HL-60 (cell line): ENCODE measurements at places on chromosomes 12 and 14.
A peak's percentile ranks its signal among the peaks of the same experiment; 100 is the strongest.

DNA sequence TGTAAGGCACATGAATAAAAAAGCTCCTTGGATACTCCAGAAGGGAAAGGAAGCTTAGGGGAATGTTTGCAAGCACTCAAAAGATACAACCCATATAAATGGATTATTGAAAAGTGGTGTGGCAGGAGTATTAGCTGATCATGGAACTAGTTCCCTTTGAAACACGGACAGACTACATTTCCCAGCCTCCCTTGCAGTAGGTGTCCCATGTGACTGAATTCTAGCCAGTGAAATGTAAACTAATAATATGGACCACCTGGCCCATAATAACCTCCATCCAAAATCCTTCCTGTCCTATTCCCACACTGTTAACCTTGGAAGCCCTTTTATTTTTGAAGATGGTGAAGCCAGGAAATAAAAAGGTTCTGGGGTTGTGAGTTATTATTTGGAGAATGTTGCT is 242.3 kb downstream of the SUDS3 start:
- no peak for DNase-seq

GRCh38 chr14:72815430-72815829 is 78.5 kb downstream of the DPF3 start:
- no peak for DNase-seq

GRCh38 chr12:64387197-64387816 is 3.3 kb downstream of the C12orf56 start:
- DNase-seq: no peak

DNA sequence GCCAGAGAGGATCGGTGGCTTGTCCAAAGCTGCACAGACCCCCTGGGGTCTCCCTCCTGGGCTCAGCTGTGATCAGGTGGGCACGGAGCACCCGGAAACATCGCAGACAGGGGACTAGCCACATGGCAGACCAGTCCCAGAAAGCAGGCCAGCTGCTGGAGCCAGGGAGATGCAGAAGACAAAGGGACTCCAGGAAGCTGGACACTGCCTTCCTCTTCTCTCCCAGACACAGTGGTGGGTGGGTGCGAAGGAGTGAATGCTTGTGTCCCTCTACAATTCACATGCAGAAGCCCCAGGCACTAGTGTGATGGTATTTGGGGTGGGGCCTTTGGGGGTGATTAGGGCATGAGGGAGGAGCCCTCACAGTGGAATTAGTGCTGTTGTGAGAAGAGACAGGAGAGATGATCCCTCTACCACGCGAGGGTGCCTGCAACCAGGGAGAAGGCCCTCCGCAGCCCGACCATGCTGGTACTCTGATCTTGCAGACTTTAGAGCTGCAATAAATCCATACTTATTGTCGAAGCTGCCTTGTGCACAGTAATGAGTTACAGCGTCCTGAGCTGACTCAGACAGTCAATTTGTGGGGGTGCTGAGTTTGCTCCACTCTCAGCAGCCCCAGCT is 95.2 kb downstream of the CALM1 start:
- no peak for DNase-seq

- no peak for DNase-seq
Measured at GRCh38 chr12:47773062-47773857, at the start of gene SLC48A1. TSS of gene SLC48A1 (plus strand) at chr12:47773238. CDS start at chr12:47773305, 67 bp downstream.

DNA sequence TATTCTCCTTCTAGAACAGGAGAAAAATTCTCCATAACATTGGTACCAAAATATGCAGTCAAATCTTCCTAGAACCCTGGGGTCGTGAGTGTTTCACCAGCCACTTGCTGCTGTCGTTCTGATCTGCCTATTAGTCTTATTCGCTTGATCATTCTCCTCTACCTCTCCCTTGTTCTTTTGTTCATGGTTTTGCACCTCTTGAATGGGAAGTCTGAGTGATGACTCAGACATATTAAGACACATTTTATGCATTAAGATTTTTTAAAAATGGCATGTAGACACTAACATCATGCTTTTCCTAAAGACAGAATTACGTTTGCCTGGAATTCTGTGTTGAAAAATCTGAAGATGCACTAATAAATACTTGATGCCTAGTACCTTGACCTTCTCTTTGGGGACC is 159.2 kb upstream of the LRIG3 start:
- no peak for DNase-seq

DNA sequence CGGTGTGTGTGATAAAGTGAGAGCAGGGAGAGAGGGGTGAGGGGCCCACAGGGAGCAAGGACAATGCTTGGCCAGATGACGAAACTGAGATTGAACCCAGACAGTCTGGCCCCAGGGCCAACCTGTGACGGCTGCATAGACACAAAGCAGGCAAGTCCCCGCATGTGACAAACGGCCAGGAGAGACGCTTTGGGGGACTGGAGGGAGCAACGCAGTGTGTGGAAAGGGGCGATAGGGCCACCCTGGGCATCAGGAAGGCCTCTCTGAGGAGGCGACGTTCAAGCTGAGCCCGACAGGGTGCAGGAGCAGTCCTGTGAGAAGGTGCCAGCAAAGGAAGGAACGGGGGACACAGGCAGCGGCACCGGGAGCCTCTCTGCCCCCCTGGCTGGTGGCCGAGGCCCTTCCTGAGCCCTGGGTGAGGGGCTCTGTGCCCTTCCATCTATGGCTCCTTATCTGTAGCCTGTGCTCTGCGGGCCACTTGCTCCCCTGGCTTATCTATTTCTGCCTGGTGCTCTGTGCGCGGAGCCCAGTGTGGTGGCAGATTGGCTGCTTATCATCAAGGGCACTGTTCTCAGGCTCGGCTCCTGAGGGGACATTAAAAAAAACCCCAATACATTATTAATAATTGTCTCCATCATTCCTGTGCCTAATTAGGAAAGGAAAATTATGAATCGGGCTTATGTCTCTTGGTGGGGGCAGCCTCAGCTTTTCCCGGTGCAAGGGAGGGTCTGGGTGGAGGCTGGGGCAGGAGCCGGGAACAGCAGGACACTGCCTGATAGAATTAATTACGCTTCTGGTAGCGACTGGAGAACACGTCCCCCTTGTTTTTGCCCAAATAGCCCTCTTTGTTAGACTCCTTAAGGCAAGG is 39.8 kb downstream of the PRIMA1 start:
- DNase-seq: no peak

GRCh38 chr12:127205781-127206555 is 1061.0 kb upstream of the TMEM132C start:
- DNase-seq: no peak

- DNase-seq: no peak
Measured at GRCh38 chr12:92802906-92803305, 100.1 kb downstream of the PLEKHG7 start.

DNA sequence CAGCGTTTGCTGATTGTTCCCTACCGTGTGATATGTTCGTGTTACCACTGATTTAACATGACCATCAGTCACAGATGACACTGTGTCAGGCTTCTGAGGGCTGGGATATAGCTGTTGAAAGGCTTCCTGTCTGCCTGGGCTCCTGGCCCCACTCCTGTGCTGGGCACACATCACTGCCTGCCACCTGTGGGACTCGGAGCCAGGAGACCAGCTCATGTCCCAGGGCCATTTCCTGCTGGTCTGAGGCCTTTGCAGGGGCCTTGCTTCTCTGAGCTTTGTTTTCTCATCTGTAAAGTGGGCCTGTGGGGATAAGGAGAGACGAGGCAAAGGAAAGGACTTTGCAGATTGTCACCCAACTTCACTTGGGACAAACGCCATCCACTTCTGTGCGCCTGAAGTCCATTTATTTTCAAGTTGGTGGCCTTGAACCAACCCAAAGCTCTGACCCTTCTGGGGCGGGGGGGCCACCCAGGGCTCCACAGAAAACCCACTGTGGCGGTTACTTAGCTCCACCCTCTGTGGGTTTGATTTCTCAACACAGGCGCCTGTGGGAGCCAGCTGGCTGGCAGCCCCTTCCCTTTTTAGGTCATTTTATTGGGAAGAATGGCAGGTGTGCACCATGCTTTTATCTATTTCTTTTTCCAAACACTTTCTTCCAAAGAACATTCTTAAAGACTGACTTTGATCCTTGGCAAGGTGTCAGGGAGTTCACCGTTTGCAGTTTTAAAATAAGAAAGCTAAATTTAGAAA is 54.1 kb downstream of the BEGAIN start:
- DNase-seq: no peak

DNA sequence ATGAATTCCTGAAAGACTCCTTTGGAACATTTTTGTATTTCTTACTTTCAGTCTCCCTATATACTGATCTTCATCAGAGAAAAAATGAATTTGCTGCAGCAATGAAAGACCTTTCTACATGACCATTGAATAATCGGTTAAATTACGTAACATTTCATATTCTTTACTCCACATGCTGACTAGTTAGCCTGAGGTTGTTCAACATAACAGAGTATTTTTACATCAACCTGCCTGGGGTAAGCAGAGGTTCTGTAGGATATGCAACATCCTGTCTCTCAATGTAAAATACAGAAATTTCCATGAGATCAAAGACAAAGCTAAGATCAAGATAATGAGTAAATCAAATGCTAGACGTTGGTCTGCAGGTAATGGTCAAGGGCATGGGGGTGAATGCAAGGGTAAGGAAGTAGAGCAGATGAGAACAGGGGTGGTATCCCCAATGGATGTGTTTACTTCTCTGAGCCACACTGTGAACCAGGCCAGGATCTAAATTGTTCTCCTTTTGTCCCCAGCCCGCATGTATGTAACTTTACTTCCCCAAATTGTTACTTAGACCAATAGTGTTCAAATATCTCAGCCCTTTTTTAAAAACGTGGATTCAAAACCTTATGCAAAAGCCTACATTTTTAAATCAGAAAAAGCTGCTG is 45.4 kb downstream of the DUSP6 start:
- DNase-seq: peak; percentile 80

DNA sequence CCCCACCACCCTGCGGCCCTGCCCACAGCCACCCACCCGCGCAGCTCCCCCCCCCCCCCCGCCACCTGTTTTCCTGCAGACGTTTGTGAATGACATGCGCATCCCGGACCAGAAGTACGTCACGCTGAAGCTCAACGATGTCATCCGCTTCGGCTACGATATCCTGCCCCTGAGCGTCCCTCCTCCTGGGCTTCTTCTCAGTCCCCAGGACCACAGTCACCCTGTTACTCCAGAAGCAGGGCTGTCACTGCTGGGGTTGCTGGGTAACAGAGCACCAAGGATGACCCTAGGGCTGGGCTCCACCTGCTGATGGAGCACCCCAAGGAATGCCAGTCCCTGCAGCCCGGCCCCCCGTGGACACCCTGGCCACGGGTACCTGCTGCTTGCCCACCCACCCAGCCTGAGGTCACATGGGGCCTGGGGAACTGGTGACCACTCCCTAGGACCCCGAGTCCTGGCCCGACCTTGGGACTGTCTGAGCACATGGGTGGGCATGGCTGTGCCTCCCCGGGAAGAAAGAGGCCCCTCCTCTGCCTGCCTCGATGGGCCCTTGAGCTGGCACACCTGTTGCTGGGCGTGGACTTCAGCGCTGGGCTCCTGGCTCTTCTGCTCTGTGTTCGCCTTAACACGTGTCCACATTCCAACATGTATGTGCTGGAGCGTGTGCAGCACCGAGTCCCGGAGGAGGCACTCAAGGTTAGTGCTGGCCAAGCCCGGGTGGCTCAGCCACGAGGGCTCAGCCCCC is 12.9 kb downstream of the CEP170B start:
- no peak for DNase-seq

DNA sequence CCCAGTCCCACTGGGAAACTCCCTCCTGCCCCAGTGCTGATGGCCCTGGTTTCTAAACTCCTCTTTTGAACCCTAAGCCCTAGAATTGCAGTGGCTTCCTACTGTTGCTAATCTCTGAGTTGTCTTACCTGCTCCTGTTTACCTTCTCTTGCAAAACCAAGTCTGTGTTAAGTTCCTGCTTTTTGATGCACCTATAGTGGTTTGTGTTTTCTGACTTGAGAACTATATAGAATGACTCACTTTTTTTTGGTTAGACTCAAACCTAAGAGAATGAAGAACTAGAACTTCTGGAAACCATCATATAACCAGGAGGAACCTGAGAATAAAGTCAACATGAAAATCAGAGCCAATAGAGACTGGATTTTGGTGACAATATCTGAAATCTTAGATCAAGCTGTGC is 5.5 kb upstream of the GAS2L3 start:
- no peak for DNase-seq

DNA sequence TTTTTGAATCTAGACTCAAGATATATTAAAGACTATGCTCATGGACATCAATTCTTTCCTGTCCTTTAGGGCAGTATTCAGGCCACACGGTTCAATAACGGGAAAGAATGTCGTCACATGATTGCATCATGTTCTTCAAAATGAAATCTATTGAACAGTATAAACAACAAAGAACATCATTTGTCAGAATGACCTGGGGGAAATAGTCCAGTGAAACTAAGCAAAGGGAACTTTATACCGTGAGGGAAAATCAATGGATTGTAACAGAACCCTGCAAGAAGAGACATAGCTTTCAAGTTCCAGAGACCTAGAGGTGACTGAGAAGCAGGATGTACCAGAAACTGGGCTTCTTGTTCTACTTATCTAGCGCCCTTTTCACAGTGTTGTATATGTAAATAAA is 32.7 kb downstream of the FLRT2 start:
- no peak for DNase-seq

DNA sequence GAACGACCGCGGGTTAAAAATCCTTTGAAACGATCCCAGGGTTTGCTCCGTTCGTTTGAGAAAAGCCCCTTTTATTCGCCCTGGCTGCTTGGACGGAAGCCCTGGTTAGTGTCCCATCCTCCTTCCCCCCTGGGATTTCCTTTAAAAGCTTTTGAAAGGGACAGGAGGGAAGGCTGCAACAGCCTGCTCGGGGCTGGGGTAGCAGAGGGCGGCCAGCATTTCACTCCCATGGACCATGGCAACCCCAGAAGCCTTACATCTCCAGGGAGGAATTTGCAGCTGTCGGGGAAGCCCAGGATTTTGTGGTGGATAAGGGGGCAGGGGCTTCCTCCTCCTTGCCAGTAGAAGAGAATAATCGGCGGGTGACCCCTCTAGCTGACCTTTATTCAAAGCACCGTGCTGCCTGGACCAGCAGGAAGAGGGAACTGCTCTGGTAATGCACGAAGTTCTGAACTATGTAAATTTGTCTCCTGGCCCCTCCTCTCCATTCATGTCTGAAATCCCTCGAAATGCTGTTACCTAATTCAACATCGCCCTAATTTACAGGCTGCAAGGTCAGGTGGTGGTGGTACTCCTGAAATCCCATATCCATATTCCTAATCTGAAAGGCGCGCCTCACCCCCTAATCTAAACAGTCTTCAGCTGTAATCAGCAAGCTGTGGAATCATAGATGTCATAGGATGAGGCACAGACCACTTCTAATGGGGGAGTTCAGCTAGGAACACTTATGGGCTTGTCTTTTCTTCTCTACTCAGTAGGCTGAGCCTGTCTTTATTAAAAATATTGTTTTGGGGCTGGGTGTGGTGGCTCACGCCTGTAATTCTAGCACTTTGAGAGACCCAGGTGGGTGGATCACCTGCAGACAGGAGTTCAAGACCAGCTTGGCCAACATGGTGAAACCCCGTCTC is 1.0 kb upstream of the CLIP1 start:
- DNase-seq: no peak

DNA sequence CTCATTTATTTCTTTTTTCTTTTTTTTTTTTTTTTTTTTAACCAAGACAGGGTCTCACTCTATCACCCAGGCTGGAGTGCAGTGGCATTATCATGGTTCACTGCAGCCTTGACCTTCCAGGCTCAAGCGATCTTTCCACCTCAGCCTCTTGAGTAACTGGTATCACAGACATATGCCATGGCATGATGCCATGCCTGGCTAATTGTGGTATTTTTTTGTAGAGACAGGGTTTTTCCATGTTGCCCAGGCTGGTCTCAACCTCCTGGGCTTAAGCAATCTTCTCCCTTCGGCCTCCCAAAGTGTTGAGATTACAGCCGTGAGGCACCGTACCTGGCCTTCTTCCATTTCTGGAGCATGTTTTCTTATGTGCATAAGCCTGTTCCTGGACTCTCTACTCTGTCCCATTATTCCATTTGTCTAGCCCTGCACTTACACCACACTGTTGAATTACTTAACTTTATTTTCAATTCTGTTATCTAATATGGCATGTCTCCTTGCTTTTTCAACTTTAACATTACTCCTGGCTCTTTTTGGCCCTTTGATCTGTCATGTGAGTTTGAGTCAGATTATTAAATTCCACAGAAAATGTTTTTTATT is 47.9 kb upstream of the PTGDR start:
- DNase-seq: no peak
